Stimulated activated CD8-positive, alpha-beta memory T cell treated with anti-CD3 and anti-CD28 coated beads, Interleukin-4, amount 100 ng/mL, for 48 hours (primary cell): ENCODE measurements at places on chromosomes 16 and 17.

DNA sequence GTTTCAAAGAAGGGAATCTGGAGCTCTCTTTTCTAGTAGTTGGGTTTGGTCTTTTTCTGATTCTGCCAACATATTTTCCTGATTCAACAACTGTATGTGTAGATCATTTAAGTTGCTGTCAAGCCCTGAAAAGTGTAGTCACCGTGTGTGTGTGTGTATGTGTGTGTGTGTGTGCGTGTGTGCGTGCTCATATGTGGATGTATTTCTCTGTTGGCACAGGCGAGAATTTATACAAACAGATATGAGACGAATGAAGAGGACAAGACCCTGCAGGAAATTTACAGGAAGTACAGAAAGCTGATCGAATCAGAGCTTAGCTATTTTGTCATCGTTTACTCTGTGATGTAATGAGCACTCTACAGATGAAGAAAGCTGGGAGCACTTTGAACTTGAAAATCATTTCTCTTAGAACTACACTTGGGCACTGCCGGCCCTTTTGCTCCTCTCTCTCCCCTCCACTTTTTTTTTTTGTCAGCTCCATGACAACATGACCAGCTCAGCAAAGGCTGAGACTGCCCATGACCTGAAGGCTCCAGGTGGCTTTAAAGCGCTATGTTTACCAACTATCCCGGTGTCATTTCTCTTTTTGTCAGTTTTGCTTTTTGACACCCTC is 11.2 kb downstream of the FBXO39 start:
- DNase-seq, result no peak

DNA sequence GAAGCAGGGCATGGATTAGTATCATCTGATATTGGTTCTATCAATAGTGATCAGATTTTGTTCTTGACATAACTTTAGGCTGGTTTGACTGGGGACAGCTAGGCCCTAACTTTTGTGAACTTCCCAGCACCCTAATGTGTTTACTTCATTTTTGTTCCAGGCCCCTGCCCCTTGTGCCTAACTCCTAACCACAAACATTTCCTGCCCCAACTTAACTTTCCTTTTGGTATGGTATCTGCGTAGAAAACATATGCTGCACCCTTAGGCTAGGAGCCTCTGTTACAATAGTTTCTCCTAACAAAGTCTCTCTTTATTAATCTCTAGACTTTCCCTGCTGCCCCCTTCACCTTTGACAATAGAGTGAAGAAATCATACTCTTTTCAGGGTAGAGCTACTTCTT is 2.5 kb downstream of the ADPRM start:
- no peak for DNase-seq

DNA sequence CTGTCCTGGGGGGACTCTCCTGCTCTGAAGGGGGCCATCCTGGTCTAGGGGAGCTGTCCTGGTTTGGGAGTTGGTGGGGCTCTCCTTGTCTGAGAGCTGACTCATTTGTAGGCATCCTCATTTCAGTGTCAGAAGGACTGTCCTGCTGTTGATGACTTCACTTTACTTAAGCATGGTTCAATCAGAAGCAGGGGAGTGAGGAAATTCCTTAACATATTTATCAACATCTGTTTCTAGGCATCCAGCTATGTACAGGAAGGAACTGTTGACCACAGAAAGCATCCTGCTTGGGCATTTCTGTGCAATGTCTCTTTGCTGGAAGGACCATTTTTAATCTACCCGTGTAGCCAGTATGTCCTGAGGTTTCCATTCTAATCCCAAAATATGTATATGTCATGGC is 502.7 kb upstream of the HSBP1 start:
- no peak for DNase-seq

DNA sequence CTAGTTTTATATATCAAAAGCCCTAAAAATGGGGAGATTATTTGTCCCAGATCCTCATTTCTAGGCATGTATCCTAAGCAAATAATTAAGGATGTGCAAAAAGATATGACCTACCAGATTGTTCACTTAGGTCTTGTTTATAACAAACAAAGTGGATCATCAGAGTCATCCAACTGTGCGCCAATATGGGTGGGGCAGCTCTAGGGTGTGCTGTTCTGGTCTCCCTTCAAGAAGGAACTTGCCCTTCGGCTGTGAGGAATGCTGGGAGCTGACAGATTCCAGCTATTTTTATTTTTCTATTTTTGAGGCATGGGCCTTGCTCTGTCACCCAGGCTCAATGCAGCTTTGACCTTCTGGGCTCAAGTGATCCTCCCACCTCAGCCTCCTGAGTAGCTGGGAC is 13.8 kb downstream of the CHP2 start:
- DNase-seq, result no peak

DNA sequence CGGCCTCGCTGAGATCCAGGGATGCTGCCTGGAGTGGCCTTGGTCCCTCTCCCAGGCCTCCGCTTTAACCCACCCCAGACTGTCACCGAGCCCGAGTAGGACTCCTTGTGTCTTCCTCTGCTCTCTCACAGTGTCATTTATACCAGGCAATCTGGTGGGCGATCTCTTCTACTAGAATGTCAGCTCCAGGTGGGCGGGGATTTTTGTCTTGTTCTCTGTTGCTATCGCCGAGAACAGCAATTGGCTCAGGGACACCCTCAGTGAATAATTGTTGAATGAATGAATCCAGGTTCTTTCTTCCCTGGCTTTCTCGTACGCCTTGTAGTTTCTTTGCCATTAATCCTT is 591 bp downstream of the DHX38 start:
- DNase-seq, result peak; percentile 60

DNA sequence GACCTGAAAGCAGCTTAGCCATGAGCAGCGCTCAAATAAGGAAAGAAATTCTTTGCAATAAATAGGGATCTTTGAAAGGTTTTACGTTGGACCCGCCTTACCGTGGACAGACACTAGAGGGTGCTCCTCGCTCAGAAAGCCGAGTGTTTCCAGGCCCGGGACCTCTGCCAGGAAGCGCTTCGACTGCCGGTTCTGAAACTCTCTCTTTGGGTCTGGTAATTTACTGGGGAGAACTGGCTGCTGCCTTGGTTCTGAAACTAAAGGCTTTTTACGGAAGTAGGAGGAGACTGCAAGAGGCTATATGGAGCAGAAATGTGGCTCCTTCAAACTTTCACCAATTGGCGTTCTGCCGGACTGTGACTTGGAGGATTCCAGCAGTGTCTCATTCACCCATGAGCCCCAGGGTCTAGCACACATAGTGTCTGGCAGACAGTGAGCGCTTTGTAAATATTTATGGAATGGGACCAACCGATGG is 45.6 kb upstream of the HOXB9 start:
- peak; percentile 84 for DNase-seq

DNA sequence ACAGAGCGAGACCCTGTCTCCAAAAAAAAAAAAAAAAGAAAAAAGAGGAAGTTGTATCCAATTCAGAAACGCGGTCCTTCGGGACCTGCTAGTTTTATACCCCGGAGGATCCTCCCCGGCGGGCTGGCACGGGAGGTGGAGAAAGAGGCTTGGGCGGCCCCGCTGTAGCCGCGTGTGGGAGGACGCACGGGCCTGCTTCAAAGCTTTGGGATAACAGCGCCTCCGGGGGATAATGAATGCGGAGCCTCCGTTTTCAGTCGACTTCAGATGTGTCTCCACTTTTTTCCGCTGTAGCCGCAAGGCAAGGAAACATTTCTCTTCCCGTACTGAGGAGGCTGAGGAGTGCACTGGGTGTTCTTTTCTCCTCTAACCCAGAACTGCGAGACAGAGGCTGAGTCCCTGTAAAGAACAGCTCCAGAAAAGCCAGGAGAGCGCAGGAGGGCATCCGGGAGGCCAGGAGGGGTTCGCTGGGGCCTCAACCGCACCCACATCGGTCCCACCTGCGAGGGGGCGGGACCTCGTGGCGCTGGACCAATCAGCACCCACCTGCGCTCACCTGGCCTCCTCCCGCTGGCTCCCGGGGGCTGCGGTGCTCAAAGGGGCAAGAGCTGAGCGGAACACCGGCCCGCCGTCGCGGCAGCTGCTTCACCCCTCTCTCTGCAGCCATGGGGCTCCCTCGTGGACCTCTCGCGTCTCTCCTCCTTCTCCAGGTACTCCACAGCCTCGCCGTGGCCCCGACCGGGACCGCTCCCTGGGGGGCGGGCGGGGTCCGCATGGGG is at the start of gene CDH3:
TSS of gene CDH3 (plus strand) at position 596 of the 779 bp plus-strand sequence. CDS start at position 666, 70 bp downstream.
- DNase-seq, result peak; percentile 40

GRCh38 chr17:31649302-31649701 is 209.7 kb downstream of the COPRS start:
- DNase-seq, result no peak

DNA sequence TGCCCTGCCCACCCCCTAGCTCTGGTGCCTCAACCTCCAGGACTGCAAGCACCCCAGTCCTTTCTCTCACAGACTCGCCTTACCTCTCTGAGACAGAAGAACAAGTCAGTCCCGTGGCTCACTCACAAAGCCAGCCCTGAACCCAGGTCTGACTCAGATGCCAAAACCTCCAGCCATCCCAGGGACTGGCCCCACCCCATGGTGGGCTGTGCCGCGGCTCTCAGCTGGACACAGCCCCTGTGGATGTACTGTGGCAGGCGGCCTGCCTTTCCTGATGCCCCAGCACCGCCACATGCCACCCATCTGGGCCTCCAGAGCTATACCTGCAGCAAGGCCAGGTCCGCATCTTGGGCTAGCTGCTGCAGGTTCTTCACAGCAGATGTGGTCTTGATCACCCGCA is 19.8 kb downstream of the MPG start:
- DNase-seq, result no peak

DNA sequence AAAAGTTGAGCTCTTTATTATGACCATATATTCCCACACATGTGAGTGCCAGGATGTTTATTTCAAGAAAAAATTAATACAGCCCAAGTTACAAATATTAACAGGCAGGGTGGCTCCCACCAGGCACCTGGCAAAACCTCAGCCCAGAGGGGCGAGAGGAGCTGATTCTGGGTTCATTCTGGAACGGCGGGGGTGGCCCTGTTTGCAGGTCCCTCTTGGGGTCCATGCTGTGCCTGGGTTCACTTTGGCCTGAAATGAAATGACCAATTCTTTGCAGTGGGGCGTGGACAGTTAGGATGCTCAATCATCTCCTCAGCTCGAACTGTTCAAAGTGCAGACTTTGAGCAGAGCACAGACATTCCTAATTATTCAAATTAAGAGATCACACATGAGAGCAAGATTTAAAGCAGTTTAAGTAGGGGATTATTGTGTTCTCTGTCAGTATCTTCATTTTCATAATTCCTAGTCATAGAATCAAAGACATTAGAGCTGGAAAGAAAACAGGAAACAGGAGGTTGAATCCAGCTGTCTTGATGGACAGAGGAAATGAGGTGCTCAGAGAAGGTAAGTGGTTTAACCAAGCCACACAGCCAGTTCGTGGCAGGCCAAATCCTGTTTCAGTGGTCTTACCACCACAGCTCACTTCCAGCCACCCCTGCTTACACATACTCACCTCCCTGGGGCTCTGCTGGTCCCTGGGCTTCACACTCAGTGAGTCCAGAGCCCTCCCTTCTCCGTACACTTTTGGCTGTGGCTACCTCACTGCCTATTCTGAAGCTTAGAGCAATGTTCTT is 363.9 kb upstream of the TNRC6C start:
- DNase-seq, result peak; percentile 42

GRCh38 chr16:7257016-7257415 is 75.6 kb upstream of the RBFOX1 start:
- DNase-seq, result no peak

- no peak for DNase-seq
Observed at GRCh38 chr17:37744633-37744927, 279 bp downstream of the HNF1B start.

- peak; percentile 69 for DNase-seq
Observed at GRCh38 chr17:8192070-8192815, 2.3 kb upstream of the BORCS6 start.

GRCh38 chr16:11233727-11234376 is 22.2 kb downstream of the SOCS1 start:
- DNase-seq, result peak; percentile 88

GRCh38 chr17:82441691-82442487 is 8.7 kb downstream of the CYBC1 start:
- no peak for DNase-seq

- no peak for DNase-seq
Observed at GRCh38 chr17:43014020-43014648, 7.5 kb downstream of the IFI35 start.
